CD4-positive, alpha-beta T cell treated with Interleukin-4 for 1 hour (primary cell): ENCODE measurements at places on chromosomes 3 and 15.

DNA sequence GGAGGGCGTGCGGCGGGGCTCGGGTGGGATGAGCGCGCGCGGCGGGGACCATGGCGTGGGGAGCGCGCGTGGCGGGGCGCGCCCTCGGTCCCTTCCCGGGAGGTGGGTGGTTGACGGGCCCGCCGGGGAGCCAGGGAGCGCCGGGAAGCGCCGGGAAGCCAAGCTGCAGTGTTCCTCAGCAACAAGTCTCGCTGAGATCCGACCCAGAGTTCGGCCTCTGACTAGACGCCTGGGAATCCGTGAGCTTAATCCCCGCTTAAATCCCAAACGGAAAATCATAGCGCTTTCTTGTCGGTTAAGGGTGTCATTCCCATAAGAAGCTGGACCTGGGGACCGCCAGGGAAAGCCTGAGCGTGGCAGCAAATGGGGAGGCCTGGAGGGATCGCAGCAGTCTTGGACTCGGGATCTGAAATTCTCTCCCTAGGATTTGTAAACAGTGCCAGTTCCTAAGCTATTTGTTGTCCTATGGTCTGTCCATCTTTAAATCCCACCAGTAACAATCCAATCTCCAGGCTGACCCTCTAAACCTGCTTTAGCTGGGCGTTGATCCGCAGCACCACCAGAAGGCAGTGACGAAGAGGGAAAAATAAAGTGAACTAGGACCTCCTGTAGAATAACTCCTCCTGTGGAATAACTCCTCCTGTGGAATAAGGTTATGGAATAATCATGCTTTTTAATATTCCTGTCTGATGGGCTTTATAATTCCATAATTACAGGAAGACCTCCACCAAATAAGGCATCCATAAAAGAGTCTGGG, 570 bp upstream of the NEDD4 start:
- no peak for DNase-seq

DNA sequence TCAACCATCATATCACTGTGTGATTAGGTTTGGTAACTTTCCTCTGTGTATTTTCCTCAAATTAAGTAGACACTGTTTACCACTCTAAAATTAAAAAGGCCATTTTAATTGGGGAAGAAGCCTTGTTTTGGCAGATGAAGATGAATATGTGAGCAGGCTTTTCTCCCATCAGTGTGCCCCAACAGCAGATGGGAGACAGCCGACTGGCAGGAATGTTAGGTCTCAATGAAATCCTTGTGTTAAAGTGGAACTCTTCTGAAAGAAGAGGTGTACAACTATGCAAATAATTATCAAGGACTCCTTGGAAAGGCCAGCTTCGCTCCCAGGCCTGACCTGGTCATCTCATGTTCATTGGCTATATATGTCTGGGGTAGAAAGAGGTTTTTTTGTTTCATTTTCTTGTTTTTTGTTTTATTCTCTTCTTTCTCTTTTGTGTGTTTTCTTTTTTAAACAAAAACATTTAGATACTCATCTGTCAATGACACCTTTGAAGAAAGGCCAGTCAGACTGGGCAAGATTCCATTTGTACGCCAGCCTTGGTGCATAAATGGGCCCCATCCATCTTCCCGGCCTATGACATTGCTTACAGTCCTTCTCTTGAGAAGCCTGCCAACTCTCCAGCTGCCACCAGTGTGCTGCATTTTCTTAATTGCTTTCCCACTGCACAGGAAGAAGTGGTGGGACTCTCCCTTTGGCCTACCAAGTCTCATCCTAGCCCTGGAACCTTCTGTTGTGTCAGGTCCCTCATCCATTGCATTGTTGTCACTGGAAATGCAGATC, 25.8 kb downstream of the LRTM1 start:
- no peak for DNase-seq

DNA sequence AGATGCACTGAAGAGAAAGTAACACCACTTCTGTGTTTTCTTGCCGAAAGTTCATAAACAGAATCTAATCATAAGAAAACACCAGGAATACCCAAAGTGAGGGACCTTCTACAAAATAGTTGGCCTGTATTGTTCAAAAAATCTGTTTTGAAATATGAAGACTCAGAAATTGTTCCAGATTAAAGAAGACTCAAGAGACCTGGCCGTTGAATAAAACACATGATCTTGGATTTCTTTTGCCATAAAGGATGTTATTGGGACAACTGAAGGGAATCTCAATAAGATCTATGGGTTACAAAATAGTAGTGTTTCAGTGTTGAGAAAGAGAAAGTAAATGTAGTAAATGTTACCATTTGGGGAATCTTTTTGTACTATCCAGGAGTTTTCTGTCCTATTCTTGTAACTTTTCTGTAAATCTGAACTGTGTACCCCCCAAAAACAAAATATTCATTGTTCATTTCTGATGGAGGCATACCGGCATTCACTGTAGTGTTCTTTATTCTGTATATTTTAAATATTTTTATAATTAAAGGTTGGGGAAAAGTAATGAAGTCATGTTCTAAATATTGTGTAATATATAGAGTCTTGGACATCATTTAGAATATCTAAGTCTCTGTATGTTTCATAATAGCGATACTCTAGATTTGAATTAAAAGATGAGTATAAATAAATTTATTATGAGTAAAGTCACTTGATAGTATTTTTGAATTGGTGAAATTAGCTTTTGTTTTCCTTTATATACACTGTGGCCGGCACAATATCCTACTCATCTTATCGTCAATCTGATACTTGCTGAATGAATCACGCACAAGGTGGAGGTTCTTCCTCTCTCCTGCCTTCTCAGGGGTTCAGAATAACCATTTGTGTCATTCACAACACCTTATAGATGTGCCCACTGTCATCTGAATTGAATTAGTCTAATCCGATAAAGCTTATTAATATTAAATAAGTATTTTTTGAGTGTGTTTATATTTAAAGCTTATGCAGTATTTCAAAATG, 66.7 kb downstream of the TRAK1 start:
- DNase-seq = no peak

DNA sequence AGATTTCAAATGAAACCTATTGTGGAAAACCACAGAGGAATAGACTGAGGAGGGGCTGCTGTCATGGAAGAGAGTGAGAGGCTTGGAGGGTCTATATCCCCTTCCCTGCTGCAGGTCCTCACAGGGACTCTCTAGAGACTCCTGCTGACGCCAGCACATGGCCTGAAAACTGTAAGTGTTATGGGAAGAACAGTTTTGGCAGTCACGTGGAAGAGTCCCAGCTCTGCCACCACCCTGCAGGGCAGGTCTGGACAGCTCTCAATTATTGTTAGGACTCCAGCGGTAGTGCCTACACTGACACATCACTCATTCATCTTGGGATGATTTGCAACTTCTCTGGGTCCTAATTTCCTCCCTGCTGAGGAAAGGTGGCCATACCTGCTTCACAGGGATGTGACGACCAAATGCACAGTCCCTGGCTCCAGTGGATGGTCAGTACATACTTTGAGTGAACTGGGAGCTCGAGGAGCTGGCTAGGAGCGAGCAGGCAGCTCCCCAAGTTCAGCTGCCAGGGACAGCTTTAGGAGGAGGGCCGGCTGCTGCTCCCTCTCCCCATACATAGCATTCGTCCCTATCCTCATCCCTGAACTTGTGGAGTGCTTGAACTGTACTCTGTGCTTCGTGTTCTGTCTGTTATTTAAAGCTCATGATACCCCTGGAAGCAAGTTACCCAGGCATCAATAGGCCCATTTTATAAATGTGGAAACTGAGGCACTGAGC, 49.2 kb downstream of the CTXND1 start:
- no peak for DNase-seq

DNA sequence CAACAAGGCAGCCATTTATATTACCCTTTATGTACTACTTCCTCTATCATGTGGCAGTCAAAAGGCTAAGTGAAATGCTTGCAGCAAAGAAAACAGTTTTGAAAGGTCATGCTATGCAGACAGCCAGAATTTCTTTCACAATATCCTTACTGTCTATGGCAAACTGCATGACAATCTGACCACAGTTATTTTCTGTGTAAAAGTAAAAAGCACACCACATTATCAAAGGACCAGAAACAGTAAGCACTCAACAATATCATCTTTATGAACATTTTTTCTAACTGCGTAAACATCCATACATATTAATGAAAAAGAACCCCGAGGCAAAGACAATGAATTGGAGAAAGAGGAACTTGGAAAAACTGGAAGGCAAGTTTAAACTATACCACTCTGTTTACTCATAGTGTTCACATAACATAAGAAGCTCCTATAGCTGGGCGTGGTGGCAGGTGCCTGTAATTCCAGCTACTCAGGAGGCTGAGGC, 47.9 kb downstream of the PIK3CB start:
- no peak for DNase-seq

DNA sequence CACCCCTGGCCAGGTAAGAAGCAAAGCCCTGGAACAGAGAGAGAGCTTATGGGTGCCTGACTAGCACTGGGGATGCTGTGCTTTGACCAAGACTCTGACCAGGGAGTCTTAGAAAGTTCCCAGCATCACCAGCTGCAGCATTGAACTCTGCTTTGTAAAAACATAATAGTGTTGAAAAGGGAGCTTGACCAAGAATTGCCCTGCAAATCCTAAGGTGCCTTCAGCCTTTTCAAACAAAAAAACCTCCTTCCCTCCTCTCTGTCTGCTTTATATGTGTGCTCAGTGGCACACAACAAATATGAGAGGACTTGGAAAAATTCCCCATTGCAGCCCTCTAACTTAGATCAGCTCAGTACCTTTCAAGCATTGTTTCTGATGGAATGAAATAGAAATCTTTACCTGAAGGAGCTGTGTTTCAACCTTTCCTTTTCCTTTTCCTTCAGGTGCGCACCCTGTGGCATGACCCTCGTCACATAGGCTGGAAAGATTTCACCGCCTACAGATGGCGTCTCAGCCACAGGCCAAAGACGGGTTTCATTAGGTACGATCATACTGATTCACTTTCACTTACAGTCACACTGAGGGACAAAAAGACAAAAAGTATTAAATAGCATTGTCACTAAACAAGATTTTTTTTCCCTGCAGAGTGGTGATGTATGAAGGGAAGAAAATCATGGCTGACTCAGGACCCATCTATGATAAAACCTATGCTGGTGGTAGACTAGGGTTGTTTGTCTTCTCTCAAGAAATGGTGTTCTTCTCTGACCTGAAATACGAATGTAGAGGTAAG, 13.0 kb downstream of the THBS1 start:
- peak; percentile 58 for DNase-seq

DNA sequence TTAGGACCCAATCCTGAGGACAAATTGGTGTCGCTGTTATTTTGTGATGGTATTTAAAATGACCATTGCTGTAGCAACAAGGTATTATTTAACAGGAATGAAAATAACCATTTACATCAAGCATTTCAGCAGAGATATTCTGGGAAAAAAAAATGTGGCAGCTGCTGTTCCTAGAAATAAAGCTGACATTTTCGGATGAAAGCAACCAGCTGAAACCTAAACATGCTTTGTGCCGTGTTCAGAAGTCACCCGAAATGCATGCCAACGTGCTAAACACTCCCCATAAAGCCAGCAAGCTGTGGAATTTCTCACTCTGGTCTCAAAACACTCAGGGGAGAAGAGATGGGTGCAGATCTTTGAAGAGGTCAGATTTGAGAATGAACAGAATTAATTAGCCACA, 31.5 kb upstream of the TAFA4 start:
- no peak for DNase-seq

- no peak for DNase-seq
Measured at GRCh38 chr3:179436517-179436916, 14.8 kb downstream of the GNB4 start.

GRCh38 chr3:42655980-42656679, 2.6 kb downstream of the ZBTB47 start:
- no peak for DNase-seq

GRCh38 chr3:115518100-115518852, 105.0 kb upstream of the GAP43 start:
- no peak for DNase-seq

DNA sequence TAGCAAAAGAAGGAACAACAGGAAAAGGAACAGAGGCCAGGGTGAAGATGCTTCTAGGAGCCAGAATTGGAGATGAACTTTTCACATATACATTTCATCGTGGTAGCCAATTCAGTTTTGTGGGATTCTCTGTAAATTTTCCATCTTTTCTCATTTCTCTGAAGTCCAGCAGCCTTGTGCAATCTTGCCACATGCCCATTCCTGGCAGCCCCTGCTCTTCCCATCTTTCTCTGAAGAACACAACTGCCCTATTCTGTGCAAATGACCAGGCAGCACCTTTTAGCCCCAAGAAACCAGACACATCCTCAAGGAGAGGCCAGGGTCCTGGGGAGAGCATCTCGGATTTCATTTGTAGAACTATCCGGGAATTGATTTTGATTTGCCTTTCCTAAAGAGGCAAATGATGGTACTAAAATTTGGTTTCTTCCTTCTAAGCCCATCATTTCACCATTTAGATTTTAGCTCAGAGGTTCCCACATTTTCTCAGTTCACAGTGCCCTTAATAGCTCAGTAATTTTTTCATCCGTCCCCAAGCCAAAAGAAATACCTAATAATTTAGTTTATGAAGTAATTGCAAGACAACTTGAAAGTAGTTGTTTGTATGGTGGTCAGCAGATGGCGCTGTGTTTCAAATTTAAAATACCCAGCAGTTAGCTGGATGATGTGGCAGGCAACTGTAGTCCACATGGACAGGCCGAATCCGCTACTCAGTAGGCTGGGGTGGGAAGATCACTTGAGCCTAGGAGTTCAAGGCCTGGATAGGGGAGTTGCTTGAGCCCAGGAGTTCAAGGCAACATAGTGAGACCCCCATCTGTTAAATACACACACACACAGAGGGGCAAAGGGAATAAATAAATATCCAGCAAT, 61.3 kb upstream of the ACKR4 start:
- peak; percentile 44 for DNase-seq

GRCh38 chr3:140630366-140630765, 47.5 kb upstream of the TRIM42 start:
- DNase-seq = no peak

- DNase-seq = no peak
Measured at GRCh38 chr3:37935756-37936666, 54.6 kb upstream of the VILL start.

GRCh38 chr15:69980341-69981059, 117.2 kb downstream of the TLE3 start:
- DNase-seq = no peak

DNA sequence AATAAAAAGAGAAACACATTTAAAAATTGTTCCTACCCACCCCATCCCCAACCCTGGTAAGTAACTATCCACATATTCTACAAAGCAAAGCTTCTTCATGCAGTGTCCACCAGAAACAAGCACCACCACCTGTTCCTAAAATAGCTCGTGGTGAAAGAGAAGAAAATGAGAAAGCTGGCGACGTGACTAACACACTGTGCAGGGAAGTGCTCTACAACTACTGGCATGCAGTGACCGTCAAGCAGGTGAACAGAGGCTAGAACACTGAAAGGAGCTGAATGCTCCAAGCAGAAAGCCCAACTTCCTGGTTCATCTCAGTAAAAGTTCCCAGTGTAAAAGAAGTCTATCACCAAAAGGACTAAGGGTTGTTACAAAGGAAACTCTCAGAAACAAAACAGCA, 80.7 kb downstream of the NR2E3 start:
- DNase-seq = no peak

DNA sequence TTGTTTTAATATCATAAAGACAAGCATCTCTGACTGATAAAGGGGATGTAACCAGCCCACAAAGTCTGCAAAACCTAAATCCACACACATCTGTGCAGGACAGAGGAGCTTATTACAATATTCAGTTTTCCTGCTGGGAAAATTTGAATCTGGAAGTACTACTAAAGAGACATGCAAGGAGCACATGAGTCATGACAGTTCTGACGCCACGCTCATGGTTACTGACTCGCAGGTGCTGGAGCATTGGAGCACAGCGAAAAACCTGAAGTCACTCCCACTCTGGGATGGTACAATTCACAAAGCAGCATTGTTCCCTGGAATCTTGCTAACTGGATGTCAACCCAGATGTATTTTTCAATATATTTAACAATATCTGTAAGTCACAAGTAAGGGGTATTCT, 7.6 kb upstream of the ISL2 start:
- no peak for DNase-seq
